Cortex of kidney (tissue), 1 donor: ENCODE measurements at places on chromosomes 2 and 18.

DNA sequence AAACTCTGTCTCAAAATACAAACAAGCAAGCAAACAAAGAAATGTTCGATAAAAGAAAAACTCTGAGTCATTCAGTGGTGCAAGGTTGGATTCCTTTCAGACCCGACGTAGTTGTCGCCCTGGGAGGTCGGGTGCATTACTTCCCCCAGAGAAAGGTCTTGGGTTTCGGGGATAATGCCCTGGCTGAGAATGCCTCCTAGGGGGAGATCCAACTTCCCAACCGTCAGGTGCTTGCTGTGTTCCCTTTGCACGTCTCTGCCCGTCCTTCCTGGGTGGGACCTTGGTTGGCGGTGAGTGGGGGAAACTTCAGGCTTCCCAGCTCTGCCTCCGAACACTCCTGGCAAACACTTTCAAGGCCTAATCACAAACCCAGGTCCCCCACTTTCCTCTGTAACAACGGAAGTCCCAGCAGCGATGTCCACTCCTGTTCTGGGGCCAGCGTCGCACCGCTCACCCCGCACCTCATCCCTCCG is 609 bp downstream of the TPGS2 start:
- no peak for DNase-seq

DNA sequence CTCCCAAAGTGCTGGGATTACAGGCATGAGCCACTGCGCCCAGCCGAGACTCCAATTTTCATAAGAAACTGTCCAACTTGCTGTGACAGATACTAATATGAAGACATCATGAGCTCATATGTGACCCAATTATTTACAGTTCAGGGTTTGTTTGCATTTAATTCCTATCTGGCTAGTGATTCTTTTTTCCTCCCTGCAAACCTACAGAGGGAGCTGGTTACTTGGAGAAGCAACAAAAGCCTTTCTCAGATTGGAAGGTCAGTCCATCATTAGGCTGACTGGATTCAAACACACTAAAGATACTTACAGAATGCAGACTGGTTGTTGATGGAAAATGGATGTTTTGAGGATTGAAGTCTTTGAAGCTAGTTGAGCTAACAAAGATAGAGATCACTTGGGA is 176.4 kb downstream of the ANKRD44 start:
- DNase-seq: no peak

GRCh38 chr18:3449512-3450011 is 410 bp upstream of the TGIF1 start:
- no peak for DNase-seq

- DNase-seq: no peak
Observed at GRCh38 chr2:69166812-69167468, 154.0 kb downstream of the ANTXR1 start.

GRCh38 chr2:54810246-54810645 is 86.8 kb downstream of the EML6 start:
- DNase-seq: no peak

DNA sequence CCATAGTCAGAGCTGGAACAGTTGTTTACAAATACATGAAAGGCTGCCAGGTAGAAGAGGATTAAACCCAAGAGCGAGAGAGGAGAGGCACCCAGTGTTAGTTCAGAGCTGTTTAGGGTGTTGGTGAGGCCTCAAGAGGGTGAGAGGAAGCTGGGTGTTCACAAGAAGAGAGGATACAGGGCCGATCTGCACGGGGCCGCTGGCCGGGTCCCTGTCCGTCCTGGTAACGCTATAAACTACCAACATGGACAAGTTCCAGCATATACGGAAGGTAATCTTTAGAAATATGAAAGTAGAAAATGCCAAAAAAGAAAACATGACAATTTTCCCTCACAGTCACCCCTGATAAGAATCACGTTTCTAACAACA is 109.7 kb downstream of the TMEM18 start:
- DNase-seq: no peak
